ENCODE measurements at places on chromosomes 7 and 10.

DNA sequence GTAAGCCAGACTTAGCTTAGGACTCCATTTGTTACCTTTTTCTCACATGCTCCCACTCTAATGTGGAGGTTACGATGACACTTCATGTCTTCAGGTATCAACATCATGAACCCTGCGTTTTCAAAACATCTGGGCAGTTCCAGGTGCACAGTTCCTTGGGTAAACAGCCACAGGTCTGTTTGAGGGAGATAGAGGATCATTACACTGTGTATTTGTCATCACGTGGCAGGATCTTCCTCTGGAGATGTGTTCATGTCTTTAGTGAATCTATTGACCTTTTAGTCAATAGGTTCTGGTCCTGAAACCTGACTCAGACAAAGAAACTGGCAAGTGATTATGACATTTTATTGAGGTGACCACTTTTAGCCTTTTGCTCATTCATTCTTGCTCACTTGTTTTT, 145.5 kb downstream of the ANKRD7 start:
- no peak for DNase-seq

- no peak for DNase-seq
Observed at GRCh38 chr10:55183993-55184392, 383.0 kb upstream of the PCDH15 start.

DNA sequence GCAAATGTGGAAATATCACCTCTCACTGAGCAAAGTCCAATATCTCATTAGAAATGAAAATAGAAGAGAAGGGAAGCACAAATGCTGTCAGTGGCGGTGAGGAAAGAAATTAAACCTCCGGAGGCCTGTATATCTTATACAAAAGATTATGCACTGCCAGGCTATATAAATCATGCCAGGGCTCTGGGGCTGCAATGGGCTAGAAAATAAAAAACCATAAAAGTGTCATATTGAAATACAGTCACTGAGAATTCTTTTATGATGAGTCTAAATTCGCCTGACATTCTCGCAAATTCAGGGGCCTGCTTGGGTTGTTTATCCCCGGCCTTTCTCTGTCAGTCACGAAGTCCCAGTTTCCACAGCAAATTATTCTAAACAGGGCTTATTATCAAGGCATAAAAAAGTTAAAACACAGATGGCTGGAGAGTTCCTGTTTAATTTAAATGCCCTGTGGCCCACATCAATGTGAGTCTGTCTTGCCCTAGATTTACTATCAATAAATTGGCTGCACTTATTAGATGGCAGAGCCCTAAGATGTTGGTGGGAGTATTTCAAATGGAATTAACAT, 193.8 kb downstream of the SNX10 start:
- no peak for DNase-seq

DNA sequence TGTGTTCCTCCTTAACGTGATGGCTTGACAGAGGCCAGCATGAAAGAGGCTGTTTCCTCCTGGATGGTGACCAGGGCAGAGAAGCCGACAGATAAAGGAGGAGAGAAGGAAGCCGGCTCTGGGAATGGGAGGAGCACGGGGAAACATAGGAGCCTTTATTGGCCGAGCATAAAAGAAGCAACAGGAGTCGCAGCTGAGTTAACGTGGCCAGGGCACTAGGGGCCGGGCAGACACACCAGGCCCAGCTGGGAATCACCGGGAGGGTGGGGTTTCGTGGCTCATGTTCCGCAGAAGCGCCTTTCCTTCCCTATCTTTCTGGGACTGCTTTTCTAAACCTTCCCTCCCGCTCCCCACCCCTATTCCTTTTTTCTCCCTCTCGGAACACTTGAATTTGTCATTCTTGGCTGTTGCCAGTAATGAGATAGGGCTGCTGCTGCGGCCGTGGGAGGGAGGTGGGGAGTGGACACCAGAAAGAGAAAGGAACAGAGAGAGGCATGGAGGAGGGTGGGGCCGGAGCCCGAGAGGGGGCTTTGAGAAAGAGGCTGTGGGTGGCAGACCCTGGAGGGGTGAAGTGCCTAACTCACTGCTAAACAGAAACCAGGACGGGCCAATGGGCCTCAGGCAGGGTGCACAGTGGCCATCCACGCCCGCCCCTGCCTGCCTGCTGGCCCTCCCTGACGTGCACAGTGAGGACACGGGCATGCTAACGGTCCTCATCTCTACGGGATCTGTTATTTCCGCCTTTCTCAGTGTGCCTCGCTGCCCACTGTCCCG, 65.2 kb downstream of the COL13A1 start:
- no peak for DNase-seq

DNA sequence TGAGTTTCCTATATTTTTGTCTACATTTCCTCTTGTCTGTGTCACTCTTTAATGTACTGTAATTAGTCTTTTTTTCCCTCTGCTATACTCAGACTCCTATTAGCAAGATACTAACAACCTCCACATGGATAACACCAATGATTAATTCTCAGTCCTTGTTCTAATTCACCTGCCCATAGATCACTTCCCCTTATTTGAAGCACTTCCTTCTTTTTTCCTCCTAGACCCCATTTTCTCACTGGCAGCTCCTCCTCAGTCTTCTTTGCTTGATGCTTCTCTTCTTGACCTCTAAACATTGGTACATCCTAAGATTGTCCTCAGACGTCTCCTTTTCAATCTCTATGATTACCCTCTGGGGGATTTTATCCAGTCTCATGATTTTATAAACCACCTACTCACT, 98.2 kb upstream of the IMMP2L start:
- DNase-seq: no peak

All from stimulated activated CD4-positive, alpha-beta T cell treated with anti-CD3 and anti-CD28 coated beads, Interleukin-2, amount 100 ng/mL, for 48 hours (primary cell).